ENCODE measurements at places on chromosomes 11 and 22.

DNA sequence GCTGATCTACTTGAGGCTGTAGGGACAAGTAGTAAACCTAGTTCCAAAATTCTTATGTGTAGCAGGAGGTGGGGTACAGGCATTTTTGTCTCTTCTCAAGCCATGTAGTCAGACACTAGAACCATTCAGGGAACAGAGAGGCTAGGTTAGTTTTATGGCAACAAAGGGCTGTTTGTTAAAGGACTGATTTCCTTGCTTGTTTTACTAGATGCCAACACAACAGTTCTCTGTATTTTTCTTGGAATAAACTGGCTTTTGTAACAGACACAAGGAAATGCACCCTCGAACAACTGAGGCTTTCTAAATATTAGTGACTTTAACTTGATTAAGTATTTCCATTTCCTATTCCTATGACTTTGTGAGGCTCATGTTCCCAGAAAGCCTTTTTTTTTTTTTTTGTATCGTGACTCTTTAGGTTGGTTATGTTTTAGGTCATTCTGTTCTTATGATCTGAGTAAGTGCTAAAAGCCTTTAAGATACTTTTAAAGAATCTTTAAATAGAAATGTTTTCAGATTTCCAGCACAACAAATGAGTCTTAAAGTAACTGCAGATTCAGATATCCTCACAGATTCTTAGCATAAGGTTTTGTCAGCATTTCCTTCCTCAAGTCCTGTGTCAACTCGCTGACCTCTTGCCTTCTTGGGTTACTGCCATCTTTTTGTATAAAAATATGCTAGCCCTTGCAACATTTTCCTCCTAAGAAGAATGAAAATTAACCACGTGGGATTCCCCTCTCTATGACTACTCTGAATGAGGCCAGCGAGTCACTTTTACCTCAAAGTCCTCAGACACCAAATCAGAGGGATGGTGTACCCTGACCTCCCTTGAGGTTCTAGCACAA lies 92.5 kb downstream of the CCDC83 start:
- no peak for DNase-seq

GRCh38 chr22:48270731-48271130 lies 1508.3 kb downstream of the TBC1D22A start:
- no peak for DNase-seq

GRCh38 chr11:76767659-76768058 lies 15.5 kb upstream of the TSKU start:
- DNase-seq: no peak

- DNase-seq: no peak
These were observed 190.7 kb downstream of the ST3GAL4 start for GRCh38 chr11:126546191-126546590.

GRCh38 chr11:102523189-102523570 lies 7.4 kb downstream of the MMP7 start:
- no peak for DNase-seq

GRCh38 chr11:98495601-98496000 lies 525.1 kb upstream of the CNTN5 start:
- no peak for DNase-seq

DNA sequence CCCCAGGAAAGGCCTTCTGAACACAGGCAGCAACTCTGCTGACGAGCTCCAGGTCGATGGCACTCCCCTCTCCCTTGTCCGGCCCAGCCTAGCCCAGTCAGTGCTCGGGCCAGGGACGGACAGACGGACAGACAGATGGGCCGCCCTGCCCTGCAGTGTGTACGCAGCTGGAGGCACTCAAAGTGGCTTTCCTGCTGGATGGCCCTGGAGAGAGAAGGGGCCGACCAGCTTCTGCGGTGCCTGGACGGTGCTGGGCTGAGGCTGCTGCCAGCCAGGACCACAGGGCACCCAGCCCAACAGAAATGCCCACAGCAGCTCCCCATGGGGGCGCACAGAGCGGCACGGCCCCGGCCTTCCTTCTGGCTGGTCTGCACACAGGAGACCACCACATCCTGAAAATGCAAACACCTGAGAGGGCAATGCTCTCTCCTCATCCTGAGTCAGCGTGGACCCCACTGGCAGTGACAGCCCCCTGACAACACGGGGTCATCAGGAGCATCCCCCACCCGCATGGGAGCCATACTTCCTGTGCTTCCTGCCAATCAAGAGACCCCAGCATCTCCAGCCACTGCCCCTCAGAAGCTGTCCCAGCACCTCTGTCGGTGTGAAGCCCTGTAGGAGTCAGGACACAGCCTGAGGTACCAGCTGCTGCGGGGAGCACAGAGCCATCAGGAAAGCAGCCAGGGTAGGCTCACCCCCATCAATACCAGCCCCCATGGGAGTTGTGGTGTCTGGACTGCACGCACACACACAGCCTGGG lies 692 bp upstream of the MOB2 start:
- no peak for DNase-seq

- DNase-seq: no peak
These were observed 978 bp upstream of the CLDN5 start for GRCh38 chr22:19525116-19525660.

DNA sequence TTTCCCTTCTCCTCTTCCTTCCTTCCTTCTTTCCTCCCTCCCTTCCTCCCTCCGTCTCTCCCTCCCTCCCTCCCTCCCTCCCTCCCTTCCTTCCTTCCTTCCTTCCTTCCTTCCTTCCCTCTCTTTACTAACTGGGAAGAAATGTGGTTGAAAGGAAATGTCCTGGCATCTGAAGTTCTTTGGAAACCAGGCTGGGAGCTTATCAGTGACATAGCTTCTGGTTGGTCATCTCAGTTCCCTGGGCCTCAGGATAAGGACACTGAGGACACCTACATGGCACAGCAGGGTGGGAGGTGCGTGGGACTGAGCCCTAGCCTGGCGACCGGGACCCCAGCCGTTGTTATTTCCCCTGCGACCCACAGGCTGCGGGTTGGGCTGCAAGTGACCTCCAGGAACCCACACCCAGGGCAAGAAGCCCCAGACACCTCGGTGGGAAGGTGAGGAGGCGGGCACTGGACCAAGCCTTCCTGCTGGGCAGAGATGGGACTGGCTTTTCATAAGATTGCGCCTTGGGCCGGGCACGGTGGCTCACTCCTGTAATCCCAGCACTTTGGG lies 1486.5 kb downstream of the TBC1D22A start:
- DNase-seq: no peak

DNA sequence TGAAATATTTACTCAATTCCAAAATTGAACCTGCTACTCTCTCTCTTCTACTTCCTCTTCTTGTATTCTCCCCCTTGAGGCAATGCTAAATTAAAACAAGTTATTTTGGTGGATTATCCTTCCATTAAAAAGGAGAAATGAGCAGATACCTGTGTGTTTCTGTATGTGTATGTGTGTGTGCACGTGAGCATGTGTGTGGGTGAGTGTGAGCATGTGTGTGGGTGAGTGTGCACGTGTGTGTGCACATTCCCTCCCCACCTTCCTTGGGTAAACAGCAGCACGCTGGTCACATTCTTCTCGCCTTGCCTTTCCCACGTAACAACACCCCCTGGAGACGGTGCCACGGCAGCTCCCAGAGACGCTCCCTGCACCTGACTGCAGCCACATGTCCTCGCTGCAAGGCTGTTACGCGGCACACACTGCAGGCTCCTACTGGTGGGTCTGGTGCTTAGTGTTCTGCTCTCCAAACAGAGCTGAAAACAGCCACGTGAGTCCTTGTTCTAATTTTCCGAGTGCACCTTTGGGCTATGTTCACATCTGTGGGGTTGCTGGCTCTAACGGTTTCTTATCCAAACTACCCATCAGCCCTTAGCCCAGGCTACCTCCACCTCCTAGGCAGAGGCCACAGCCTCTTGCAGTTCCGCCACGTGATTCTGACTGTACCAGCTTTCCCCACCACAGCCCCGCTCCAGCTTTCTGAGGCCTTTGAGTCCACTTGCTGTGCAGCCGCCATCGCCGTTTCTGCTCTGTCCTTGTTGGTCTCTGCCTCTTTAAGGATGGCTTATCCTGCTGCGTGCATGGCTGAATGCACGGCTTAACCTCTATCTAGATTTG lies 123.4 kb downstream of the CTTN start:
- no peak for DNase-seq

DNA sequence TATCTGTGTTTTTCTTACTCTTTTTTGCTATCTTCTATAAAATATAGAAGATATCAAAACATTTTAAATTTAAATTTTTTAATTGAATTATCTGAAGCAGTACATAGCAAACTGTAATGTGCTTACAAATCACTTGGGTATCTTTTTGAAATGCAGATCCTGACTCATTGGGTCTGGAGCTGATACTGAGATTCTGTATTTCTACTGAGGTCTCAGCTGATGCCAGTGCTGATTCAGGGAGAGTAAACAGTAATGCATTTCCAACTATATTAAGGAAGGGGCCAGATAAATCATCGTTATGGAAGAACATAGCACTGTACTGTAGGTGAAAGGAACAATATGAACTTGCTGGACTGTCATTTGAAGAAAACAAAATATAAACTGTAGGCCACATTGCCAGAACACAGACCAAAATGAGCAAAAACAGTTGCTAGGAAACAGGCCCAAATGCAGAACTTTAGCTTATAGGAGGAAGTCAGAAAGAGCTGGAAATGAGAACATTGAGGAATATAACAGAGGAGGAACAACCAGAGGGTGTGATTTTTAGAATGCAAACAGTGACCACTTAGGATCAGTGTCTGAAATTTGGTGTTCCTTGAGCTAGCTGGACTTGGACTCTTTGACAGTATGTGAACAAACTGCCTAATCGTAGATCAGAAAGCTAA lies 3.3 kb downstream of the ARL14EP start:
- DNase-seq: no peak

DNA sequence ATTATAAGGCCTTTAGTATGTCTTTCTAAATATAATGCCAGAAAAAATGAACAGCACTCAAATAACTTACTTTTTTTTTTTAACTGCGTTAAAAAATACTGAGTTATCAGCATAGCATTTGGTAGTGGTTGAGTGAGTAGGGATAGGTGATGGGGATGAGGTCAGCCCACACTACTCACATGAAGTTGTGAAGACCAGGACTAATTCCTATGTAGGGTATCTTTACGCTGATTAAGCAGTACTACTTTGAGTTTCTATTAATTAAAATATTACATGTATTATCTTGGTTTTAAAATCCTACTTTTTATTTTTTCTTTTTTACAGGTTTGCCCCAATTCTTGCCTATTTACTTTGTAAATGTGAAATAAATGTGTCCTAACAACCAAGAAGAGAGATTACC lies 13.5 kb downstream of the PHF21A start:
- DNase-seq: no peak

- peak; percentile 70 for DNase-seq
These were observed 902 bp downstream of the RASGRP2 start for GRCh38 chr11:64742889-64743590.

GRCh38 chr11:116033931-116034553 lies 529.8 kb upstream of the CADM1 start:
- no peak for DNase-seq

DNA sequence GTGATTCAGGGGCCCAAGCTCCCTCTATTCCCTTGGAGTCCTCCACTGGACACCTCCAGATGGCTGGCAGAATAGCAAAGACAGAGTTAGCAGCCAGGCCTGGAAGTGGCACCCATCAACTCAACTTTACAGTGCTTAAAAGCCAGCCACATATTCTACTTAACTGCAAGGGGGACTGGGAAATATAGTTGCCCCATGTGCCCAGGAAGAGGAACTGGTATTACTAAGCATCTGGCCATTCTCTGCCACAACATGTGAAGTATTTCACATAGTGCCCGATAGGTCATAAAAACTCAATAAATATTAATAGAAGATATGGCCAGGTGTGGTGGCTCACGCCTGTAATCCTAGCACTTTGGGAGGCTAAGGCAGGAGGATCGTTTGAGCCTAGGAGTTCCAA lies 5.5 kb upstream of the IL10RA start:
- DNase-seq: no peak

GRCh38 chr22:31567702-31568101 lies 71.4 kb downstream of the SFI1 start:
- DNase-seq: no peak

DNA sequence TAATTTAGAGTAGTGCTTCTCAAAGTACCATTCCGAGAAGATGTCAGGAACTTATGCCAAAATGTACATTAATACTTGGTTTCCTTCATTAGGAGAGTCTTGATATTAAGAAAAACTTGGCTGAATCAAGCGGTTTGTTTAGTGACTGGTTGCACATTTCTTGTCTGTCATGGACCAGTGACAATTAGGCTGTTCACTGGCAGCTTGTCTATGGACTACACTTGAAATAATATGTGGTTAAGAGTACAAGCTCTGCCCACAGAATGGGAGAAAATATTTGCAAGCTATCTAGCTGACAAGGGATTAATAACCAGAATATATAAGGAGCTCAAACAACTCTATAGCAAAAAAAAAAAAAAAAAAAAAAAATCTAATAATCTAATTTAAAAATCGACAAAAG lies 24.6 kb downstream of the COA4 start:
- DNase-seq: no peak

- no peak for DNase-seq
These were observed at the start of gene PNPLA5 for GRCh38 chr22:43891360-43892182. PNPLA5 (minus strand) TSS chr22:43892013; CDS start chr22:43891880, 133 bp downstream.

- peak; percentile 30 for DNase-seq
These were observed 45.2 kb upstream of the RASSF10 start for GRCh38 chr11:12963792-12964536.

GRCh38 chr22:20106205-20106848 lies 9.6 kb upstream of the RANBP1 start:
- DNase-seq: no peak

DNA sequence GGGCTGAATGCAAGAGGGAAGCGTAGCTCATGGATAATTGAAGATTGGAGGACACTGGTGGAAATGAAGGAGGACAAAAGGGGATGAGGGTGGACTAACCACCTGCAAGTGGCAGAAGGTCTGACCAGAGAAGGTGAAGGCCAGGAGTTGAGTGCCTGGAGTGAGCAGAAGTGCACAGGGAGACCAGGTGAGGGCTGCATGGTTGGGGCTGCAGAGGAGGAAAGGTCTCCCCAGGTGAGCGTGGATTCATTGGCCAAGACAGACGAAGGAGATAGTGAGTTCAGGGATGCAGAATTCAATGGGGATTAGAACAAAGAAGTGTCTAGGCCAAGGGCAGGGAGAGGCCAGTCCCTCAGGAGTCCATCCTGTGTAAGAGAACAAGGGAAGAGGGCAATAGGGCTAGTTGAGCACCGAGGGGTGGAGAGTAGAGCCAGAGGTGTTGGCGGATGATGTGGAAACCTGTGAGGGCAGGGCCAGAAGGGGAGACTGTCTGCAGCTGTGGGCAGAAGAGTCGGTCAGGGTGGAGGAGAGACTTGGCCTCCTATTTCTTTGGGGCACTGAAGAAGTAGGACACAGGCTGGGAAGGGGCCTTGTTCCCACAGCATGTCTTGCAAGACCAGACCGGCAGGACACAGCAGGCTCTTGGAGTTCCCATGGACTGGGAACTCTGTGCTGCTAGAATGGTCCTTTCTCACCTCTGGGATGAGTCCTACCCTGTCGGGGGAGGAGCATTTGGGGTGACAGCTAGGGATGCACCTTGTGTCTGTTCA lies 6.7 kb downstream of the TRIM29 start:
- no peak for DNase-seq

DNA sequence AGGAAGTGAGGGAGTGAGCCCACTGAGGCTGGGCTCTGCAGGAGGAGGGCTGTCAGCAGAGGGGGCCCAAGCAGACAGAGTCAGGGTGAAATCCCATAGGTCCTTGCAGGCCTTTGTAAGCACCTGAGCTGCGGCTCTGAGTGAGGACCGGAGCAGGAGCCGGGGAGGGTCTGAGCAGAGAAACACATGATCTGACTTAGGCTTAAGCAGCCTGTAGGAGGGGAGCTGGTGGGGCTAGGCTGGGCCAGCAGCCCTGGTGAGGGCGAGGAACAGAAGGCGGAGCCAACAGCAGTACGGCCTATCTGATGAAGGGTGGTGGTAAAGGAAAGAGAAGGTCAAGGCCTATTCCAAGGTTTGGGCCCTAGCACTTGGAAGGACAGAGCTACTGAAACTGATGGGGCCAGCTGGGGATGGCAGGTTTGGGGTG lies 26.9 kb upstream of the CBX7 start:
- no peak for DNase-seq

- DNase-seq: no peak
These were observed 1459.4 kb upstream of the TENM4 start for GRCh38 chr11:80900265-80900664.

All from activated CD8-positive, alpha-beta memory T cell treated with anti-CD3 and anti-CD28 coated beads for 1 hour (primary cell).